ENCODE measurements at places on chromosomes 2 and 18.

DNA sequence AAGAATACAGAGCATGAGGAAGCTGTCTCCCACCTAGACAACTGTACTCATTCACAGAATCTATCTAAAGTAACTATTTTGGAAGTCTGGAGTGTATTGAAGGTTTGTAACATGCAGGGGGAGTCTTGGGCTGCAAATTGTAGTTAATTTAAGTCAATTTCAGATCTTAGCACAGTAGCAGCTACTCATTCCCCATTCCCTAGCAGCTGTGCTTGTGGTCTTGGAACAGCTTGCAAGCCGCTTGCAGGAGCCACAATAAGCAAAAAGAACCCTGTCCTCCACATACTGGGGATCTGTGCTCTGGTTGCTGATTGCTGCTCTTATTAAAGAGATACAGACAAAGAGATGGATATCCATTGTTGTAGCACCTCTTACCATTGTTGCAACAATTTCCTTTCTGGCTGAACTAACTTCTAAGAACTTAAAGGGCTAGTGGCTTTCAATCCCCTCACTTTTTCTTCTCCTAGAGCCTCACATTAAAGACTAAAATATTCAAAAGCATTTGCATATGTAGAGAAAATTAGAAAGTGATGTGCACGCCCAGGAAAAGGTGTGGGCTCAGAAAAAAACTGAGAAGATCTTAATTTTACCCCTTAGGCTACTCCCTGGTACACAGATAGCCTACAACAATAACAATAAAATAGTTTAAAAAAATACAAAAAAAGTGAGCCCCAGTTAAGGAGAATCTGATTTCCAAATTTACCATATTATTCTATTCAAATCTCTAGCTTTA lies 1775.1 kb upstream of the PIK3C3 start:
- H3K36me3 ChIP-seq = no peaks in the 10 kb centered on the region
- H3K27me3 ChIP-seq = no peaks in the 10 kb centered on the region
- peak; percentile 1 for DNase-seq
- H3K4me1 ChIP-seq = no peaks in the 10 kb centered on the region
- H3K27ac ChIP-seq = no peak overlapping the region
- no peak overlapping the region for H3K4me3 ChIP-seq

DNA sequence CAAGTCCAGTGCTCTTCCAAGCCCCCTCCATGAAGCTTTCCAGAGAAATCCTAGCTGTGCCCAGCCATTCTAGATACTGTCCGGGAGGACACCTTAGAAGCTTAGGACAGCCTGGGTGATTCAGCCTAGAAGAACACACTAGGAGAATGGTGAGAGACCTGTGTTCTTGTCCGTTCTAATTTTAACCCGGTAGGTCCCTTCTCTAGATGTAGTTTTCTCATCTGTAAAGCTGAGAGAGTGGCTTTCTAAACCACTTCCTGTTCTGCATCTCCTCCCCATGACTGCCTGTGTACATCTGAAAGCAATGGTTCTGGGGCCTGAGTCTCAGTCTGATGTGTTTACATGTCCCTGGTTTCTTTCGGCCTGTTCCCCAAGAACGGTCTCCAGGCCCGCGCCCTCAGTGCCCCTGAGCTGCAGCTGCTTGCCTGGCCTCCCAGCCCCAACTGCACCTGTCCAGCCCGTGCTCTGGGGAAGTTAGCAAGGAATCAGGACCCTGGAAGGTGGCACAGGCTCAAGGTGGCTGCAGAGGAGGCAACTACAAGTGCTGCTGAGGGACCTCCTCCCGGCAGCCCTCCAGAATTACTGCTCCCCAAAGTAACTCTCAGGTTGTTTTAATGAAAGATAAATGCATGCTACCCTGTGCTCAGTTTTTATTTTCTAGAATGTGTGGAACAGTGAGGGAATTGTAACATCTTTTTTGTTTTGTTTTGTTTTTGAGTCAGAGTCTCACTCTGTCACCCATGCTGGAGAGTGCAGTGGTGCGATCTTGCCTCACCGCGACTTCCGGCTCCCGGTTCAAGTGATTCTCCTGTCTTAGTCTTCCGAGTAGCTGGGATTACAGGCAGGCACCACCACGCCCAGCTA lies 105.9 kb downstream of the LBH start:
- DNase-seq = peak; percentile 9
- no peaks in the 10 kb centered on the region for H3K36me3 ChIP-seq
- no peak overlapping the region for H3K4me3 ChIP-seq
- no peaks in the 10 kb centered on the region for H3K4me1 ChIP-seq

GRCh38 chr2:233079953-233080835 lies 20.1 kb downstream of the INPP5D start:
- H3K27me3 ChIP-seq = no peaks in the 10 kb centered on the region
- no peak for DNase-seq
- no peak overlapping the region for H3K27ac ChIP-seq
- H3K36me3 ChIP-seq = no peaks in the 10 kb centered on the region

DNA sequence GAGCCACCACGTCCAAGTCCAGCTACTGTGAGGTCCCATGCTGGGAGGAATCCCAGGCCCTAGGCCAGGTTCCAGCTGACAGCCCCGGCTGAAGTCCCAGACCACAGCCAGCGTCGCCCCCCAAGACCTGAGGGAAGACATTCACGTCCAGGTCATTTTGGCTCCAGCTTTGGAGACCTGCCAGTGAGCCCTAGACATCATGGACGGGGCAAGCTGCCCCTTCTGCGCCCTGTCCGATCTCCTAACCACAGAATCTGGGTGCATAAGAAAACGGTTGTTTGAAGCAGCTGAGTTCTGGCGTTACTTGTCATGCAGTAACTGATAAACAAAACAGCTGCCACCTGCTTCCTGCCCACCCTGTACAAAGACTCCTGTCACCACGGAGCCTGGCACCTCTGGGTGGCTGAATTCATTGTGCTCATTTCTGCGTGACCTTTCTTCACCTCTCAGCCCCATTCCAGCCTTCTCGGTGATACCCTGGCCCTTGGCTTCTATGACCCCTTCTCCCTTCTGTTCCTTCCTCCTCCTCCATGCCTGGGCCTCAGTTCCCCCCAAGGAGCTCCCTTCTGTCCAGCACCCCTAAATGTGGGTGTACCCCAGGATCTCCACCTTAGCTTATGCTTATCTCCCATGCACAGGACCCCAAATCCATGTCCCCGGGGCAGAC lies 72.6 kb upstream of the SMAD7 start:
- DNase-seq = no peak
- H3K4me3 ChIP-seq = no peak overlapping the region
- H3K36me3 ChIP-seq = no peaks in the 10 kb centered on the region
- no peaks in the 10 kb centered on the region for H3K27me3 ChIP-seq
- no peak overlapping the region for H3K27ac ChIP-seq

- no peak overlapping the region for H3K4me3 ChIP-seq
- no peak overlapping the region for H3K27ac ChIP-seq
- no peak for DNase-seq
- H3K36me3 ChIP-seq = peaks cover 12% of the 10 kb centered on the region
- no peaks in the 10 kb centered on the region for H3K27me3 ChIP-seq
These were observed 104.5 kb upstream of the MCFD2 start for GRCh38 chr2:47019961-47020681.

Measured in astrocyte (in vitro differentiated cells and primary cell).